Natural killer cell (primary cell): ENCODE measurements at places on chromosomes 3 and 15.
A peak's percentile ranks its signal among the peaks of the same experiment; 100 is the strongest.

DNA sequence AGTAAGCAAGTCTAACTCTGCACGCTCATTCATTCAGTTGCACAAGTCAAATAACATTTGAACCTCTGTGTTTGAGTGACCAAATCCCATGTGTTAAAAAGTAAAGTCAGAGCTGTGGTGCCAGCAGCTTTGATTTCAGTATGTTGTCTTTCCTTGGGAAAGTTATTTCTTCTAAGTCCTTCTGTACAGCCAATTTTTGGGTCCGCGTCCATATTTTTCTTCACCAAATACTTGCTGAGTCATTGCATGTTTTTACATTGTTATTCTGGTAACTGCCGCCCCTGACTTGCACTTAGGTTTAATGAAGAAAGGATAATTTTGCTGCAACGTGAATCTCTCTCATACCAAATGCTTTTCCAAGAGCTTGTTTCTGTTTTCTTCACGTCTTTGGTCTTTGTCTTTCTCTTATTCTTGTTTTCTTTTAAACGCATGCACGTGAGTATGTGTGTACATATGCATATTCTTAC lies 56.7 kb downstream of the PLS1 start:
- H3K4me3 ChIP-seq, result no peak overlapping the region
- DNase-seq, result no peak
- H3K36me3 ChIP-seq, result no peaks in the 10 kb centered on the region
- no peak overlapping the region for H3K27ac ChIP-seq

DNA sequence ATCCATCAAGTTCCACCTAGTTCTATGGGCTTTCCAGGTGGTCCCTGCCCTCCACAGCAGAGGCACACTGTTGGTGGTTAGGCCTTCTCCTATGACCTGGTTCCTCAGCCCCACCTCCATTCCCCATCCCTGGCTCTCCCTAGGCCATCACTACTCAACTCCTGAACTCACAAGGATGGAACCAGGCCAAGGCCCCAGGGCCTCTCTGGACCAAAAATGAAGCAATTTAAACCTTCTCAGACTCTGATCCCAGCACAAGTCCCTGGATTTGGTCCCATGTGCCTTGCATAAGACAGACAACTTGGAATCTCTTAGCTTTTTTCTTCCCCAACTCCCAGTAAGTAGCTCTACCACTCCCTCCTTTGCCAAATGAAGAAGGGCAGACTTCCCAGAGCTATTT lies 14.4 kb upstream of the ACAN start:
- H3K4me1 ChIP-seq, result no peaks in the 10 kb centered on the region
- H3K27ac ChIP-seq, result no peak overlapping the region
- DNase-seq, result no peak
- no peaks in the 10 kb centered on the region for H3K27me3 ChIP-seq
- no peak overlapping the region for H3K4me3 ChIP-seq
- no peaks in the 10 kb centered on the region for H3K36me3 ChIP-seq

- no peaks in the 10 kb centered on the region for H3K27me3 ChIP-seq
- H3K36me3 ChIP-seq, result no peaks in the 10 kb centered on the region
- H3K4me1 ChIP-seq, result no peaks in the 10 kb centered on the region
- no peak for DNase-seq
Measured at GRCh38 chr3:58839187-58839586, 172.6 kb upstream of the FAM3D start.

- H3K27me3 ChIP-seq, result no peaks in the 10 kb centered on the region
- no peak for DNase-seq
- H3K36me3 ChIP-seq, result peaks cover 65% of the 10 kb centered on the region
- no peaks in the 10 kb centered on the region for H3K4me1 ChIP-seq
- no peak overlapping the region for H3K27ac ChIP-seq
Measured at GRCh38 chr3:101859882-101860448, 10.7 kb downstream of the NFKBIZ start.

DNA sequence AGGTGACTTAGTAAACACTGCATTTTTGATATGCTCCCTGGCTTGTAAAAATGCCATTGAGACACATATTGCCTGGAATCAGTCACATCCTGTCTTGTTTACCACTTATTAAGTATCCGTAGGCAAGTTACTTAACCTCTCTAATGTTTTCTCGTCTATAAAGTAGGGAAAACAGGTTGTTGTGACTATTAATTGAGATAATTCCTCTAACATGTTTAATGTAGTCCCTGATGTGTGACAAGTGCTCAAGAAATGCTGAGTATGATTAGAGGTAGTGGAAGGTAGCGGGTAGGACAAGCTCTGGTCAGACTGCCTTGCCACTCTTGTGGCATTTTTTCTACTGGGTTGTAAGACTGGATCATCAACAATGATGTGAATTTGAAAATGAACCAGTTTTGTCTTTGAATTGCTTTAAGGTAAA lies 54.1 kb downstream of the NFKBIZ start:
- no peaks in the 10 kb centered on the region for H3K4me1 ChIP-seq
- DNase-seq, result no peak
- H3K4me3 ChIP-seq, result no peak overlapping the region
- H3K27me3 ChIP-seq, result no peaks in the 10 kb centered on the region
- no peak overlapping the region for H3K27ac ChIP-seq
- no peaks in the 10 kb centered on the region for H3K36me3 ChIP-seq

DNA sequence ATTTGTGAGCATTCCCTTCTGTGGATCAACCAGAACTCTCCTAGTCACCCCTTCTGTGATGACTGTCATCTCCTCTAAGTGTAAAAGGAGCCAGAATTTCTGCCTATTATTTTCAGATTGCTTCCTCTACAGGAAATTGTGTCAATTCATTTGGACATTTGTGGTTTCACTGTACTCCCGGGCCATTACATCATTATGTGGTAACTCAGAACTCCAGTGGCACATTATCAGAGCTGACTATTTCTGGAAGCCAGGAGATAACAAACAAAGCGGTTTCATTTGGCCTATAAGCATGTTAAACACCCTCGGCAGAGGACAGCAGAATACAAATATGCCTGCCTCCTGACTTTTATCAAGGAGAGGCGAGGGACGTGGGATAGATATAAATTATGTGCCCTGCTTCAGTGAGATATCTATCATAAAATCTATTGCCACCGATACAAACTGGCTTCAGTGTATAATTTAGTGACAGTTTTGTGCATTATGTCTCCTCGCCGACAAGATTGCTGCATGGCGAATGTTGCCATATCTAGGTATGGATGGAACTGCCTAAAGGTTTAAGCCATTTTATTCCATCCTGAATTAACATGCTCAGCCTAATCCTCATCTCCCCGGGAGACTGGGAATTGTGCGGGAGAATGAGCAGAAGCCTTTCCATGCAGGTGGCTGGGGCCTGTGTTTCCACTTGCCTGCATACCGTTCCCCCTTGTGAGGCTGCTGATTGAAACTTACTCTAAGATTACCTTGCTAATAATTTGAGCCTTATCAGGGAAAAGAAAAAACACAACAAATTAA lies 193.4 kb upstream of the SEMA6D start:
- H3K4me1 ChIP-seq, result no peaks in the 10 kb centered on the region
- H3K27me3 ChIP-seq, result no peaks in the 10 kb centered on the region
- H3K4me3 ChIP-seq, result no peak overlapping the region
- no peaks in the 10 kb centered on the region for H3K36me3 ChIP-seq
- no peak overlapping the region for H3K27ac ChIP-seq

- no peak for DNase-seq
- peaks cover 24% of the 10 kb centered on the region for H3K4me1 ChIP-seq
- no peak overlapping the region for H3K27ac ChIP-seq
- H3K36me3 ChIP-seq, result no peaks in the 10 kb centered on the region
- H3K27me3 ChIP-seq, result no peaks in the 10 kb centered on the region
Measured at GRCh38 chr15:43237842-43238470, 17.1 kb upstream of the EPB42 start.

- no peak for DNase-seq
- H3K27me3 ChIP-seq, result no peaks in the 10 kb centered on the region
- H3K4me3 ChIP-seq, result no peak overlapping the region
- H3K4me1 ChIP-seq, result no peaks in the 10 kb centered on the region
- no peaks in the 10 kb centered on the region for H3K36me3 ChIP-seq
Measured at GRCh38 chr3:17466028-17466427, 276.4 kb downstream of the TBC1D5 start.

- peak; percentile 42 for DNase-seq
- H3K27ac ChIP-seq, result no peak overlapping the region
- no peaks in the 10 kb centered on the region for H3K27me3 ChIP-seq
- no peaks in the 10 kb centered on the region for H3K36me3 ChIP-seq
- H3K4me1 ChIP-seq, result peaks cover 7% of the 10 kb centered on the region
- H3K4me3 ChIP-seq, result no peak overlapping the region
Measured at GRCh38 chr3:134600685-134601463, 49.9 kb downstream of the KY start.

DNA sequence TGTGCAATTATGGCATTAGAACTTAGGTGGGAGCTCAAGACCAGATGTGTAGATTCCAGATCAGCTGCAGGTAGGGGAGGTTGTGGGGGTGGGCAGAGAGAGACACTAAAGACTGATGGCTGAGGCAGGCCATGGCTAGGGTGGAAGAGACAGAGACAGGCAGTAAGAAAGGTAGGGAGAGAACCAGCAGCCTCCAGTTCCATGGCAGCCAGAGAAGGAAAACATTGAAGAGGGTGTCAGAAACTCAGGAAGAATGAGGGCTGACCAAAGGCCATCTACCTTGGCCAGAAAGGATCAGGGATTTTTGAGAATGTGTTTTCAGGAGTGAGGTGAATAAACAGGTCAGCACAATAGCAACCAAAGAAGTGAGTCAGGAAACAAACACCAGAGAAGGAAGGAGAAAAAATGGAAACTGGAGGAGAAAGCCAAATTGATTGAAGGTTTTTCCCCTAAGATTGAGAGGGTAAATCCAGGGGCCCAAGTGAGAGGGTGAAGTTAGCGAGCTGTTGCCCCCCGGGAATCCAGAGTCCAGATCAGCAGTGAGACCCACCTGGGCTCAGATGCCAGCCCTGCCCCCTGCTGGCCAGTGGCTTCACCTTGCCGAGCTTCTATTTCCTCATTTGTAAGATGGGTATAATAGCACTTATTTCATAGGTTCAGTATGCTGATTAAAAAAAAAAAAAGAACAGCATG lies 41.0 kb downstream of the ABHD2 start:
- DNase-seq, result peak; percentile 78
- H3K27ac ChIP-seq, result peak overlapping the region; percentile 94
- H3K4me1 ChIP-seq, result peaks cover 56% of the 10 kb centered on the region

DNA sequence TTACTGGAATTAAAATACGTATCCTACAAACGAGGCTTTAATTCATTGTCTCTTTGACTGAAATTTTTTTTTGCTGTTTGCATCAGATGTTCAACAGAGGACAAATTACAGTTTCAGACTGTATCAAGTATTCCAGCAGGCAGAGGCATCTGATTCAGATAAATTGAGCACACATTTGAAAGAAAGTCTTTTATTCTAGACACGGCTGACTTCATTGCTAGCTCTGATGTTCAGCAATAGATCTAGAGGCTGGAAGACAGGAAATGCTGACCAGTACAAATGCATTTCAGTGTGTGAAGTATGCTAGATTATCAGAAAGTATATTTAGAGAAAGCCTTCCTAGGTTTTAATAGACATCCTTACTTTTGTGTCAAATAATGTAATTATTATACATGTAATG lies 472.2 kb downstream of the NLGN1 start:
- H3K27me3 ChIP-seq, result no peaks in the 10 kb centered on the region
- no peaks in the 10 kb centered on the region for H3K36me3 ChIP-seq
- H3K4me1 ChIP-seq, result no peaks in the 10 kb centered on the region
- DNase-seq, result no peak
- no peak overlapping the region for H3K27ac ChIP-seq

- no peak overlapping the region for H3K27ac ChIP-seq
- DNase-seq, result no peak
- H3K4me3 ChIP-seq, result no peak overlapping the region
- no peaks in the 10 kb centered on the region for H3K27me3 ChIP-seq
- H3K36me3 ChIP-seq, result peaks cover 44% of the 10 kb centered on the region
Measured at GRCh38 chr3:53337167-53337940, 10.0 kb downstream of the DCP1A start.

DNA sequence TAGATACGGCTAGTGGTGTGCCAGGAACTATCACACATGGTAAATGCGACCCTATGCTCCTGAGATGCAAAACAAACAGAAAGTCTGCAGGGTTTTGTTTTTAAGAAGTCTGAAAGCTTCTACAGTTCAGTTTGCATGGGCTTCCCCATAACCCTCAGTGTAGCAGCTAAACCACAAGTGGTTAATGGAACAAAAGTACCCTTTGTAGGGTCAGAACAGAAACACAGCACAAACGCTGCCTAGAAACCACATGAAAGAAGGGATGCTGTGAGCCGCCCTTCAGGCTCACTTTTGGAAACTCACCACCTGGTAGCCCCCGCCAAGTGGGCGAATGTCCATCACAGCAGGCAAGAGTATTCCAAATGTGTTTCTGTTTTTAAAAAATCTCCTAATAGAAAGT lies 46.2 kb downstream of the CTDSPL start:
- H3K4me3 ChIP-seq, result no peak overlapping the region
- no peak overlapping the region for H3K27ac ChIP-seq
- DNase-seq, result peak; percentile 31
- H3K36me3 ChIP-seq, result no peaks in the 10 kb centered on the region
- peaks cover 21% of the 10 kb centered on the region for H3K4me1 ChIP-seq
- no peaks in the 10 kb centered on the region for H3K27me3 ChIP-seq

- H3K4me3 ChIP-seq, result no peak overlapping the region
- no peak for DNase-seq
- H3K27ac ChIP-seq, result no peak overlapping the region
- no peaks in the 10 kb centered on the region for H3K4me1 ChIP-seq
Measured at GRCh38 chr3:179363332-179363731, 15.8 kb downstream of the MFN1 start.

DNA sequence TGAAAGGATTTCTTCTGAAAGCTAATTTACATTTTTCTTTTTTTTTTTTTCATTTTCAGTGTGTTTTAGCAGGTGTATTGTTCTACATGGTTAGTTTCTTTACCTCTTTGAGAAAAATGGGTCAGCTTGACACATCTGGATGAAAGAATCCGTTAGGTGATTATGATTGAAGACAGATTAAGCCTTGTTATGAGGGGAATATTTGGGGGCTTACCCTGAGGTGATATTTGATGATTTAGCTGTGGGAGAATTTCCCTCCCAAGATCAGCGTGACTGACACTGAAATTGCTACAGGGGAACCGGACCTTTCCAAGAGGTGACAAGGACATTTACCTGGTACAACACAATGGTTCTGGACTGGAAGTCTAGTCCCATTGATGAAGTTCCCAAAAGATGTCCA lies 147.5 kb downstream of the NFKBIZ start:
- DNase-seq, result no peak
- H3K4me1 ChIP-seq, result no peaks in the 10 kb centered on the region
- no peak overlapping the region for H3K4me3 ChIP-seq
- no peaks in the 10 kb centered on the region for H3K36me3 ChIP-seq

DNA sequence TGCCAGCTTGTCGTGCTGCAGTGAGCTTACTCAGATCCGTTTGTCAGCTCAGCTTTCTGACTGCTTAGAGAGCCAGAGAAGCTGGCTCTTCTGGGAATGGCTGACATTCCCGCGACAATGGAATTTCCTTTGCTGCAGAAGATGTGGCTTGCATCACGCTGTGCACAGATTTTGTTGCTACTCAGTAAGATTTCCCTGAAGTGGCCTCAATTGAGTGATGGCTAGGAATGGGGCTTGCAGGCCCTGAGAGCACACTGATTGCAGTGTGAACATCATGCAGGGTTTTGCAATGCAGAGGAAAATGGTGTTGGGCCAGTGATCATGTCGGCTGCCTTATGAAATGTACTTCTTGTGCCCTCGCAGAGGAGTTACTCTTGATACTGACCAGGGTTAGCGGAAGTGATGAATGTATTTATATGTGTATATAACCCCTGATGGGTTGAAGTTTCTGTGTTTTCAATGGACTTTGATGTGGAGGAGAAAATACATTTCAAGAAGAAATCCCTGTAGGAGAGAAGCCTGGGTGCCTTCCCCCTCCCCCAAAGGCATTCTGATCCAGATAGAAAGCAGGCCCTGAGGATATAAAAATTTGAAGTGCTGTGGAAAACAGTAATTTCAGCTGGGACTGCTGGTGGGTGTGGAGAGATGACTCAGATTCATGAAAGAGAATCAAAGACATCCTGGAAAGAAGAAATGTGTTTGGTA lies 102.5 kb upstream of the PDZRN3 start:
- no peaks in the 10 kb centered on the region for H3K36me3 ChIP-seq
- no peak overlapping the region for H3K4me3 ChIP-seq
- no peaks in the 10 kb centered on the region for H3K4me1 ChIP-seq
- no peaks in the 10 kb centered on the region for H3K27me3 ChIP-seq
